ENCODE measurements at places on chromosomes 6 and 20. TPM values are rescaled to one million over a fixed set of nuclear protein-coding genes. Genes with fewer than 3 reads are reported as not detected.

- no peak for DNase-seq
These were observed 42.4 kb upstream of the MLN start for GRCh38 chr6:33846226-33846625.

BPIFB2 gene
- not detected for total RNA-seq

DNA sequence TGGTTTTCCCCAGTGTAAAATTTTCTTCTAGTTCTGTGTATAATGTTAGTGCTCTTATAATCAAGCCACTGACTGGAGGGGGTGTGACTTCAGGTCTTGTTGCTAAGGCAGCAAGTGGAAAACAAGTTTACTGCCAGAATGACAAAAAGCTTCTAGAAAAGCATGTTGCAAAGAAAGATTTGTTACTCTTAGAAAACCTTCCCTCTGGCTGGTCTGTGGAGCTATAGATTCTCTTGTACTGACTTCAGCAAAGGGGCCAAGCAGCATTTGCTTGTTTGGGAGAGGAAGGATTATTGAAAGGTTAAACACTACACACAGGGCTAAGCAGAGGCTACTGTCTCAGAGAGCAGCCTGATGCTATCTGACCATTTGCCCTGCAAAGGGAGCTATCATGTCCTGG, 288.8 kb downstream of the BTBD9 start:
- peak; percentile 74 for DNase-seq

MUCL3 gene
- not detected for total RNA-seq

DNA sequence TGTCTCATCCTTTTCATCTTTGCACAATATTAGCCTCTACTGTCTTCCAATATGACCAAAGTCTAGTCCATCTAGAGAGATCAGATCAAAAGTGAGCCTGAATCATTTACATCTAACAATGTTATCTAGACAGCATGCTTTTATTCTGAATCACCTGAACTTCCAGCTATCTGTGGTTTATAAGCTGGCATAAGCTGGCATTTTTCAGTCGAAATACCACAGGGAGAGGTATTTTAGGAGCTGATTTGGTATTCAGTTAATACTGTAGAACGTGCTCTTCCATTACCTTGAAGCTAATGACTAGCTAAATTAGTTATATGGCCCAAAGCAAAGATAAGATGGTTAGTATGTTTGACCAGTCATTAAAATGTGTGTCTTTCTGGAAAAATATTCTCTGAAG, 188.3 kb upstream of the AGPAT4 start:
- no peak for DNase-seq

ADTRP gene
- 0.83 TPM for total RNA-seq

TNFRSF6B gene
- total RNA-seq: 1.1 TPM

ZC3H12D gene
- not detected for total RNA-seq

- no peak for DNase-seq
These were observed 172.2 kb upstream of the THBS2 start for GRCh38 chr6:169425628-169426370.

DNA sequence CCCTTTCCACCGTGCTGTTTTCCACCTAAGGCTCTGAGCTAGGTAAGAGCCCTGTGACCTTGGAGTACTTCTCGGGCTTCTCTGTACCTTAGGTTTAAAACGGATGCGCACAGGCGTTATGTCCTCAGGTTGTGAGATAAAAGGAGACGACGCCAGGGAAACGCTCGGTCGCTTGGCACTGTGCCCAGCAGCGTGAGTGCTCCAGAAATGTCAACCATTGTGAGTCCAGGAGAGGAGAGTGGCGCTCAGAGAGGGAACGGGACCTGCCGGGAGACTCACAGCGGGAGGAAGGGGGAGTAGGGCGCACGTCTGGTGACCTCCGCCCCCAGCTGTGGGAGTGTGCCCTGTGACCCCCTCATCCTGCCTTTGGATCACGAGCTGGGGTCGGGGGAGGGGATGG, 33.8 kb upstream of the SCRT2 start:
- no peak for DNase-seq

DNA sequence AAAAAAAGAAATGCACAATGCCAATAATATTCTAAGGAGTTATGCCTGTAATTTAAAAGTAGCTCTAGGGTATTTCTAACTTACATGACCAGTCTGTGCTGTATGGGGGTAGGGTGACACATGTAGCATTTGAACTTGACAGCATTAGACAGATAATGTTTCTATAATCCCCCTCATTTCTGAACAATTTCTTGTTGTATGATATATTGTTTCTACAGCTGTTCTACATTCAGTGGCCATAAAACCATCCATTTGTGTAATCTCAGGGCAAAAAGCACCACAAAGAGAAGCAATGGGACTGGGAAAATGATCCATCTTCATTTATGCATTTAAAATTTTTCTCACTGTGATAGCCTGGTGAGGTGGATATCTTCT, 767.8 kb downstream of the TFAP2A start:
- peak; percentile 8 for DNase-seq

DNA sequence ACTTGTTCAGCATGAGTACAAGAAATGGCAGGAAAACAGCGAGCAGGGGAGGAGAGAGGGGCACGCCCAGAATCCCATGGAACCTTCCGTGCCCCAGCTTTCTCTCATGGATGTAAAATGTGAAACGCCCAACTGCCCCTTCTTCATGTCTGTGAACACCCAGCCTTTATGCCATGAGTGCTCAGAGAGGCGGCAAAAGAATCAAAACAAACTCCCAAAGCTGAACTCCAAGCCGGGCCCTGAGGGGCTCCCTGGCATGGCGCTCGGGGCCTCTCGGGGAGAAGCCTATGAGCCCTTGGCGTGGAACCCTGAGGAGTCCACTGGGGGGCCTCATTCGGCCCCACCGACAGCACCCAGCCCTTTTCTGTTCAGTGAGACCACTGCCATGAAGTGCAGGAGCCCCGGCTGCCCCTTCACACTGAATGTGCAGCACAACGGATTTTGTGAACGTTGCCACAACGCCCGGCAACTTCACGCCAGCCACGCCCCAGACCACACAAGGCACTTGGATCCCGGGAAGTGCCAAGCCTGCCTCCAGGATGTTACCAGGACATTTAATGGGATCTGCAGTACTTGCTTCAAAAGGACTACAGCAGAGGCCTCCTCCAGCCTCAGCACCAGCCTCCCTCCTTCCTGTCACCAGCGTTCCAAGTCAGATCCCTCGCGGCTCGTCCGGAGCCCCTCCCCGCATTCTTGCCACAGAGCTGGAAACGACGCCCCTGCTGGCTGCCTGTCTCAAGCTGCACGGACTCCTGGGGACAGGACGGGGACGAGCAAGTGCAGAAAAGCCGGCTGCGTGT, 11.6 kb downstream of the TNFAIP3 start:
- no peak for DNase-seq

RSPO3 gene
- not detected for total RNA-seq

GINM1 gene
- 31.4 TPM for total RNA-seq

RAET1G gene
- 2.2 TPM for total RNA-seq

DIDO1 gene
- 38.3 TPM for total RNA-seq

STMND1 gene
- total RNA-seq: not detected

- peak; percentile 98 for DNase-seq
These were observed 34.2 kb downstream of the NHSL1 start for GRCh38 chr6:138465007-138465645.

DNA sequence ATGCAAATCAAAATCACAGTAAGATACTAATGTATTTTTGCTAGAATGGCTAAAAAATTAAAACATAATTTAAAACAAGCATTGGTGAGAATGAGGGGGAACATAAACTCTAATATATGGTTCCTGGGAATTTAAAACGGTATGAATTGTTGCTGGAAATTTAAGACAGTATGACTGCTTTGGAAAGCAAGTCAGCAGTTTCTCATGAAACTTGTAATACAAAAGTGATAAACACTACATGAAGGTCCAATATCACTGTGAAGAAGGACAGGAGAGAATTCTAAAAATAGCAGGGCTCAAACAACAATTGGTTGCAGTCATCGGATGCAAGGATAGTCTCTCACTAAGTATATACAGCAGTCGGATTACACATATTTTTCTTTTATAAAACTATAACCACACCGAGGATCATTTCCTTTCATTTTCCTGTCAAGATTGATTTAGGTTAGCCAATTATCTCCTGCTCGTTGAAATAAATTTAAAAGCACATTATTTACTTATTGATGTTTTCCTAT, 18.5 kb upstream of the PRSS16 start:
- DNase-seq: no peak

DNA sequence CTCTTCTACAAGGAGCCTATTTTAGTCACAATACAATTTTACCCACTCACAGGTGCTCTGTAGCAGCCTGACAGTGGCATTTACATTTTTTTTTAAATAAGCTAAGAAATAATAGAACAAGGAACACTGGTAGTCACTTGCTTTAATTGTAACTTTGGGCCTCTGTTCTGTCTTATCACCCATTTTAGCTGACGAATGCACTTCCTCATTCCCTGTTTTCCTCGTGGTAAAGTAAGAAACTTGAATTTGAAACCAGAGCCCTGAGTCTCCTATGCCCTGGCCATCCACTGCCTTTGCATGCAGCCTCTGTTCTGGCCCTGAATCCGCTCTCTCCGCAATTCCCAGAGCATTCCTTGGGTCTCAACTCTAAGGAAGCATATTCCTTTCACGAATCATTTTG, 550.6 kb downstream of the PTPRT start:
- no peak for DNase-seq

ARFRP1 gene
- 25.3 TPM for total RNA-seq

SFT2D1 gene
- 31.9 TPM for total RNA-seq

GRCh38 chr6:148443798-148444560, 101.3 kb downstream of the SASH1 start:
- no peak for DNase-seq

HDGFL1 gene
- not detected for total RNA-seq

DNA sequence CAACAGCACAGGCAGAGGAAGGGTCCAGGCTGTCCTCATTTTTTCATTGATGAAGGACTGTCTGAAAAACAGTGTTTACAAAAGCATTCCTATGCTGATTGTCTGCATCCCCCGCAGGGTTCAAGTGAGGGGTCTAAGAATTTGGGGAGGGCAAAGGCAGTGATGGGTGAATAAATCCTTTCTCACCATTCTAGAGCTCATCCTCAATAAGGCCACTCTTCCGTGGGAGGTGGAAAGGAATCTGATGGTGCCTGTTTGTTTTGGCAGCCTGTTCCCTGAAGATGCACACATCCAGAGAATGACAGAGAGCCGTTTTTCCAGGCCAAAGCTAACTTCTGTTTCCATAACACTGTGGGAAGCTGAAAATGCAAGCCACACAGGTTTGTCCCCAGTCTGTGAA, 164.5 kb downstream of the MOXD1 start:
- DNase-seq: peak; percentile 51

DNA sequence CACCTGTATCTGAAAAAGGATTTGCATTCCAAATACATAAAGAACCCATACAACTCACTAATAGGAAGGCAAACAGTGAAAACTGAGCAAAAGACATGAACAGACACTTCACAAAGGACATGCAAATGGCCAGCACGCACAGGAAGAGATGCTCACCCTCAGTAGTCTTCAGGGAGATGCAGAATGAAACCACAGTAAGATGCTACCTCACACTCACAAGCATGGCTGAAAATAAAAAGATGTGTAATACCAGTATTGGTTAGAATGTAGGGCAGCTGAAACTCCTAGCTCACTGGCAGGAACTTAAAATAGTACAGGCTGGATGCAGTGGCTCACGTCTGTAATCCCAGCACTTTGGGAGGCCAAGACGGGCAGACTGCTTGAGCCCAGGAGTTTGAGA, 64.6 kb downstream of the SNX5 start:
- no peak for DNase-seq

TRIM40 gene
- not detected for total RNA-seq

DNA sequence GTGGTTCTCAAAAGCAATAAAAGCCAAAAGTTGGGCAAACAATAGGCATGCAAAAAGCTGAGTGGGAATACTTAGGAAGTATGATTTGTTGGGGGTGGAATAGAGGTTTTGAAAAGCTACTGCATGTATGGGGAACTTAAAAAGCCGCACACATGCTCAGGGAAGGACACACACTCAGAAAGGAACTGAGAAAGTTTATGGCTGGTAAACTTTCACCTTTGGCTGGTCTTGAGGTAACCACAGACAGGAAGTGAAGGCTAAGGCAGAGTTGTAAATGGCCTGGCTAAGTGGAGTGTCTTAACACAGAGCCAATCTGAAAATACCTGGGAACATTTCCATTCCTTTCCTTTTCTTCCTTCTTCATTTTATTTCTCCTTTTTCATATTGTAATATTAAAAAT, 134.5 kb upstream of the EXOC2 start:
- DNase-seq: no peak

DNA sequence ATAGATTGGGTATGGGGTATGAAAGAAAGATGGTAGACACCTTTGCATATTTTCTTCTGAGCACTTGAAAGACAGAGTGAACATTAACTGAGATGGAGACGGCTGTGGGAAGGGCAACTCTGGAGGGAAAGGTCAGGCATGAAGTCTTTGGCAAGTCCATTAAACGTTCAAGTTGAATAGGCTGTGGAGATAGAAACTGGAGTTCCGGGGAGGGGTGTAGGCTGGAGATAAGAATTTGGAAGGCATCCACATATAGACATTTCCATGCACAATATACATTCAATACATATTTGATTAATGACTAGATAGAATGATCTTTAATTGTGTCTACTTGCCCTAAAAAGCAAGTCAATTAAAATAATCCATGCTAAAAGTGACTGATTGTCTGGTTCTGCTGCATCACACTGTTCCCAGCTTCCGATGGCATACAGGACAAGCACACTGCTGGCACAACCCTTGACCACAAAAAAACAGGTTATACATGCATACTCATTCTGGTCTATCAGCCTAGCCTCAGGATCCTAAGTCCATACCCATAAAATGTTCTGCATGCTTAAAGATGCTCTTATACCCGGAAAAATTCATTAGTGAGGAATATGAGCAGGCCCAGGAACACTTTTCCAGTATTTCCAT, 1.9 kb upstream of the MYLK4 start:
- DNase-seq: no peak

GRCh38 chr6:80872199-80872950, 765.9 kb downstream of the BCKDHB start:
- no peak for DNase-seq

DNA sequence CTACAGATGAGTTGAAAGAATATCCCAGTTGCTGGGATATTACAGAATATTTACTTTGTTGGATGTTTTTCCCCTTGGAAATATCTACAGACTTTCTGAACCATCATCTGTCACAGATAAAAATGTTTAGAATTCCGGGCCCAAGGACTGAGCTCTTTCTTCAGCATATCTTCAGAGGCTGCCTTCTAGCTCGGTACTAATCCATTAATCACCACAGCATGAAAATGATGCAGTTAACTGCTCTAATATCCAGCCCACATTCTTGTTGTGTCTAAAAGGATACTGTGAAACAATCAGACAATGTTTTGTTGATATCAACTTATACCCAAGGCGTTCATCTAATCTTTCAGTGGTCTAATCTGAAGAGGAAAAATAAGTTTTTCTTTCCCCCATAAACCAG, 247.4 kb downstream of the TBC1D32 start:
- DNase-seq: no peak

DNA sequence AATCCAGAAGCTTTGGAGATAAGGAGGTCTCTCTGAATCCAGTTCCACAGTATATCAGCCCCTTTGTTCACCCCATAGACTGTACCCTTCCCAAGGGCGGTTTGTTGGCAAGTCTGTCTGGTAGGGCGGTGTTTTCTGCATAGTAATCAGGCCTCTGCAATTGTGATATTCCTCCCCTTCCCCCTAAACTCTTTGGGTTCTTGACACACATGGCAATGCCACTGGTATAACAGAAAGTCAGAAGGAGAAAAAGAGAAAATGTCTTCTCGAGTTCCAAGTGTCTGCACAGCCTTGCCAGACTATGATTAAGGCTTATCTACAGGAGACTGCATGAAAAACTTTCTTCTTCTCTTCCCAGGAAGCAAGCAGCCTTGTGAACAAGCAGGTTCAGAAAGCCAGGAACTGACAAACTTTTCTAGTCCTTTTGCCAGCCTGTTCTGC, 45.6 kb downstream of the FOXO3 start:
- DNase-seq: no peak
